Large intestine (tissue), 12 donors: ENCODE measurements at places on chromosomes 13 and 19. TPM values are rescaled to one million over a fixed set of nuclear protein-coding genes. Genes with fewer than 3 reads are reported as not detected.

Gene TEX29
- 0.22 TPM for polyA plus RNA-seq

Gene IGFL3
- not detected for polyA plus RNA-seq

GRCh38 chr13:66210677-66211076 lies 1019.5 kb downstream of the PCDH9 start:
- no peak for DNase-seq

GRCh38 chr13:37878921-37879320 lies 9.3 kb upstream of the TRPC4 start:
- DNase-seq: no peak

GRCh38 chr13:47845981-47846380 lies 155.1 kb downstream of the SUCLA2 start:
- DNase-seq: no peak

- no peak for DNase-seq
These were observed 1876.1 kb upstream of the PCDH20 start for GRCh38 chr13:63291701-63292100.

DNA sequence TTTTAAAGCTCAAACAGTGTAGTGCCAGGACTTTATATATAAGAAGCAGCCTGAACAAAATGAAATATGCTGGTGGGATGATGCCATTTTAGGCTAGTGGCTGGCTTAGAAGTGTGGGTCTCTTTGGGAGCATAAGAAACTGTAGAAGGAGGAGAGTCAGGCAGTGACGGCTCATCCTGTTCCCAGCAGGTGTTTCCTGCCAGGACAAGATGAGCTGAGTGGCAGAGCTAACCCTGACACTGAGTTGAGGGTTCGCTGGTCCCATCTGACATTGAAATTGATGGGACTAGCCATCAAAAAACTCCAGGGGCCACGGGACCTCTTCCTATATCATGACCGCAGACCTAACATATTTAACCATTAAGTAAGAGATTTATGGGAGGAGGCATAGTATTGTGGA lies 51.3 kb downstream of the ESD start:
- no peak for DNase-seq

DNA sequence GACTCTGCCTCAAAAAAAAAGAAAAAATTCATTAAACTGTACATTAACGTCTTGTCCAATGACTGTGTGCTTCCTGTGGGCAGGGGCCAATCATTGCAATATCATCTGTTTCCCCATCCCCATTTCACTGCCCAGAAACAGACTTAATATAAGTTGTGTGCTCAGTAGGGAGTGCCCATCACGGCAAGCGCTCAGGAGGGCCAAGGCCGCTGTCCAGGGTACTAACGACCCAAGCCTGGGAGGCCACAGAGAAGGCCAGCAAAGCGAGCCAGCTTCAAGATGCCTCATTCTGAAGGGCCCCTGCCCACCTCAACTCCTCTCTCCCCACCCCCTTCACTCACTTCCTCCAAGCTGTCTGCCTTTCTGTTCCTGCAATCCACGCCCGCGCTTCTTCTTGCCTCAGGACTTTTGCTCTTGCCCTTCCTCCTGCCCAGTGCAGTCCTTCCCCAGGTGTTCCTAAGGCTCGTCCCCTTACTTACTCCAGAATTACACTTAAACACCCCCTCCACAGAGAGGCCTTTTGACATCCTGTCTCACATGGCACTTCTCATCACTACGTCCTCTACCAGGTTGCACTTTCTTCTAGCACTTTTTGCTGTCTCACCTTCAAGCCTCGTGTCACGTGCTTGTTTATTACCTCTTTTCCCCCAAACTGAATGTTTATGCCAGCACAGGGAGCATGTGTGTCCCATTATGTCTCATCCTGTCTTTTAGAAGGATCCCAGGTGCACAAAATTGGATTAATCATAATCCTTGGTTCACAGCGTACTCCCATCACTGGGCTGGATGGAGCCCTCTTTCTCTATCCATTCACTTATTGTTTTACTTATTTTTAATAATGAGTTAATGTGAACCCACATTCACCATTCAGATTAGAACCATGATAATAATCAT lies 11.3 kb upstream of the POU2F2 start:
- no peak for DNase-seq

GRCh38 chr13:69660155-69660554 lies 447.5 kb upstream of the ATXN8OS start:
- DNase-seq: no peak

- no peak for DNase-seq
These were observed at the start of gene TMEM190 for GRCh38 chr19:55376241-55376933. Gene TMEM190 (plus strand): TSS chr19:55376826. CDS start chr19:55376854, 28 bp downstream.

- peak; percentile 24 for DNase-seq
These were observed 112.5 kb upstream of the SLC7A1 start for GRCh38 chr13:29707876-29708543.

- no peak for DNase-seq
These were observed 18.8 kb upstream of the WASF3 start for GRCh38 chr13:26538363-26539317.
